ENCODE measurements at places on chromosomes 1 and 21. TPM values are rescaled to one million over a fixed set of nuclear protein-coding genes. Genes with fewer than 3 reads are reported as not detected.
A peak's percentile ranks its signal among the peaks of the same experiment; 100 is the strongest.

- H3K27me3 ChIP-seq: no peaks in the 10 kb centered on the region
- no peak overlapping the region for H3K27ac ChIP-seq
- DNase-seq: no peak
- no peak overlapping the region for H3K4me3 ChIP-seq
- H3K36me3 ChIP-seq: no peaks in the 10 kb centered on the region
These were observed 12.5 kb upstream of the OLFML2B start for GRCh38 chr1:162036163-162036562.

- no peaks in the 10 kb centered on the region for H3K27me3 ChIP-seq
- H3K4me1 ChIP-seq: no peaks in the 10 kb centered on the region
- DNase-seq: peak; percentile 72
- H3K27ac ChIP-seq: no peak overlapping the region
- no peaks in the 10 kb centered on the region for H3K36me3 ChIP-seq
- H3K4me3 ChIP-seq: no peak overlapping the region
These were observed 635.9 kb downstream of the MATN1 start for GRCh38 chr1:30087465-30087864.

DNA sequence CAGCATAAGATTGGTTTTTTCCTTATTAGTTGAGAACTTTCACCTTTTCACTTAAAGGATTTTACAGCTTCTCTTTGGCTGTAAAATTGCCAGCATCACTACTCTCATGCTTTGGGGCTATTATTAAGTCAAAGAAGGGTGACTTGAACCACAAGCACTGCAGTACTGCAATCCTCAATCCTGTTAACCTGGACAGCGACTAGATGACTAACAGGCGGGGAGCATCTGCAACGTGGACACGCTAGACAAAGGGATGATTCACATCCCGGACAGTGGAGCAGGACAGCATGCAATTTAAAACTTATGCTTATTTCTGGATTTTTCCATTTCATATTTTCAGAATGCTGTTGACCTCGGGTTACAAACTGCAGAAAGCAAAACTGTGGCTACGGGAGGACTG, 8.1 kb downstream of the ARV1 start:
- 0 out of 2 replicates have a peak, but pooled peaks cover 13% of the 10 kb centered on the region for H3K4me1 ChIP-seq
- DNase-seq: no peak
- no peak overlapping the region for H3K4me3 ChIP-seq
- H3K27me3 ChIP-seq: peaks cover 69% of the 10 kb centered on the region
- no peak overlapping the region for H3K27ac ChIP-seq
- H3K36me3 ChIP-seq: no peaks in the 10 kb centered on the region

DNA sequence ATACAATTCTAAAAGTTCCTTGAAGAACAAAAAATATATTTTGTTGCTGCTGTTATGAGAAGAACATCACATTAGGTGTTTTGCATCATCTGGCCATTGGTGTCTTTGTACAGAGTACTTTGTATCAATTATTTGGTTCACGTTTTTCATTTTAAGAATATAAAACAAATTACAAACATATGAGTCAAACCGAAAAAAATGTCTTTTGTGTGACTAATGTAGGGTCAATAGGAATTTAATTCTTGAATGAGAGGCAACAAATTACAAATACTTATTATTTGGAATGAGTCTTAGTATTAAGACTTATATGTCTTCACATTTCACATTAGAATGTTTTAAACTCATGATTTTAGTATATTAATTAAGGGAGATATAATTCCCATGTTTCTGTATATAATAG, 54.8 kb downstream of the NR5A2 start:
- H3K4me1 ChIP-seq: peaks cover 18% of the 10 kb centered on the region
- no peaks in the 10 kb centered on the region for H3K36me3 ChIP-seq

GRCh38 chr1:112320058-112320457, 76.0 kb upstream of the CTTNBP2NL start:
- H3K4me3 ChIP-seq: no peak overlapping the region
- no peak overlapping the region for H3K27ac ChIP-seq
- H3K36me3 ChIP-seq: no peaks in the 10 kb centered on the region
- no peaks in the 10 kb centered on the region for H3K27me3 ChIP-seq

- H3K27me3 ChIP-seq: no peaks in the 10 kb centered on the region
- H3K4me3 ChIP-seq: no peak overlapping the region
- H3K4me1 ChIP-seq: no peaks in the 10 kb centered on the region
- no peak overlapping the region for H3K27ac ChIP-seq
These were observed 523.3 kb upstream of the RGS18 start for GRCh38 chr1:191634801-191635508.

DNA sequence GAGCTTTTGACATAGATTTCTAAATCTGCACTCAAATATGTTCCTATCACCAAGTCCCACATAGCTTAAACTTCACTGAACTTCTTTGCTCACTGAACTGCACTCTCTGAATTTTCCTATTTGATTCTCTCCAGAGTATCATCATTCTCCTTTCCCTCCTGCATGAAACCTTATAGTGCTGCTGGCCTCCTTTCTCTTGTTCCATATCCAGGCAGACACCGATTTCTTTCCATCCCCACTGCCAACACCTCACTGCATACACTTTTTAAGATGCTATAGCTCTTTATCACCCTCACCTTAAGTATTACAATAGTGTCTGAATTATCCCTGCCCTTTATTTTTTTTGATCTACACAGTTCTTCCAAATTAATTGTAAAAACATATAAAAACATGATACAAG, 3.1 kb upstream of the TRIM45 start:
- H3K36me3 ChIP-seq: no peaks in the 10 kb centered on the region
- DNase-seq: no peak
- no peaks in the 10 kb centered on the region for H3K27me3 ChIP-seq

GRCh38 chr1:118186026-118186425, 998 bp upstream of the SPAG17 start:
- no peaks in the 10 kb centered on the region for H3K36me3 ChIP-seq
- H3K4me1 ChIP-seq: peaks cover 24% of the 10 kb centered on the region
- H3K27ac ChIP-seq: no peak overlapping the region
- H3K4me3 ChIP-seq: 0 out of 2 replicates have a peak overlapping the region, but pooled peaks have one; percentile 65

DNA sequence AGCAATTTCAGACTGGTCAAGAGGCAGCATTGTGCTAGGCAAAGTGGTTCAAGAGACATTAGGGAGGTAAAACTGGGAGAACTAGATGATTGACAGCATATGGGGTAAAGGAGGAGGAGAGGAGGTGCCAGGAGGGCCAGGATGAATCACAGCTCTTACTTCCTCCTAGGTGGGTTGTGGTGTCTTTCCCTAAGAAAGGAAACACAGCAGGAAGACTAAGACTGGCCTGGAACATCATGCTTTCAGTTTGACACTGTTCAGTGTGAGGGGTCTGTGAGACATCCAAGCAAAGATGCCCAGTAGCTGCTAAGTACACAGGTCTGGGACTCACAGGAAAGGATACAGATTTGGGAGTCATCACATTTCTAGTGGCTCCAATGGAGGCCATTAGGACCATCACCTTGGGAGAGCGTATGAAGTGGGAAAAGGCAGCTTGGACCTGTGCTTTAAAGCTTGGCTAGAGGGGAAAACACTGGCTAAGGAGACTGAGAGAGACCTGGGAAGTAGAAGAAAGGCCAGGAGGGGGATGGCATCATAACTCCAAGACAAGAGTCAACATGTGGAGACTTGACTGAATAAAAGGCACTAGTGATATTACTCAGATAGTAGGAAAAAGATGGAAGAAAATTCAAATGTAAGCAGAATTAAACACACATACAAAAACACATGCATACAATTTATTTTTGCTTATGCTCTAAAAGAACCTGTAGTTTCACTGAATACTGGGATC, 17.3 kb downstream of the CD58 start:
- H3K36me3 ChIP-seq: no peaks in the 10 kb centered on the region
- H3K4me3 ChIP-seq: no peak overlapping the region
- no peaks in the 10 kb centered on the region for H3K4me1 ChIP-seq

DNA sequence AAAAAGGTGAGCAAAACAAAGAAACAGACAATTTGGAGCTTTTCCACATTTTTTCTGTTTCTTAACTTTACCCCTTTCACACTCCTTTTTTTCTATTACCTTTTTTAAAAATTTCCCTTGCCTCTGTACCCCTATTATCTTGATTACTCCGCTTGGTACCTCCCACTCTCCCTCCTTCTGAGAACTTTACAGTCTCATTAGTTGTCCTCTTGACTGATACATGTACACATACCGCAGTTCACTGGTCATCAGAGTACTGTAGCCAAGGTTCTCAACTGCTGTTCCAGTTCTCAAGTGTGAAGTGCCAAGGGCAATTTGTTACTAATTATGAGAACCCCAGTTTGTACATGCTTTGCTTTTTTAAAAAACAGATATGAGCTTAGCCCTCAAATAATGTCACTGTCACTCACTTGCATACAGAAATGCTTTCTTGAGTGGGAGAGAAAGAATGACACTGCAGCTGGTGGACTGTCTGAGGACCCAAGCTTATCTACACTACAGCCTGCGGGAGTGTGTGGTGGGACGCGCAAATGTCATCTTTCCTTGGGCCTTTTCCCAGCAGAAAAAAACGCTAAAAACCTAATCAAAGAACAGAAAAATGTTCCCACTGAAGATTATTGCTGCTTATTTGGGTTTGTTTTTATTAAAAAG, 160.8 kb downstream of the DISP1 start:
- H3K36me3 ChIP-seq: no peaks in the 10 kb centered on the region
- no peaks in the 10 kb centered on the region for H3K4me1 ChIP-seq

- no peaks in the 10 kb centered on the region for H3K27me3 ChIP-seq
- H3K36me3 ChIP-seq: no peaks in the 10 kb centered on the region
- H3K27ac ChIP-seq: no peak overlapping the region
- no peaks in the 10 kb centered on the region for H3K4me1 ChIP-seq
- H3K4me3 ChIP-seq: no peak overlapping the region
- DNase-seq: no peak
These were observed 53.5 kb upstream of the DUSP10 start for GRCh38 chr1:221795380-221795779.

DNA sequence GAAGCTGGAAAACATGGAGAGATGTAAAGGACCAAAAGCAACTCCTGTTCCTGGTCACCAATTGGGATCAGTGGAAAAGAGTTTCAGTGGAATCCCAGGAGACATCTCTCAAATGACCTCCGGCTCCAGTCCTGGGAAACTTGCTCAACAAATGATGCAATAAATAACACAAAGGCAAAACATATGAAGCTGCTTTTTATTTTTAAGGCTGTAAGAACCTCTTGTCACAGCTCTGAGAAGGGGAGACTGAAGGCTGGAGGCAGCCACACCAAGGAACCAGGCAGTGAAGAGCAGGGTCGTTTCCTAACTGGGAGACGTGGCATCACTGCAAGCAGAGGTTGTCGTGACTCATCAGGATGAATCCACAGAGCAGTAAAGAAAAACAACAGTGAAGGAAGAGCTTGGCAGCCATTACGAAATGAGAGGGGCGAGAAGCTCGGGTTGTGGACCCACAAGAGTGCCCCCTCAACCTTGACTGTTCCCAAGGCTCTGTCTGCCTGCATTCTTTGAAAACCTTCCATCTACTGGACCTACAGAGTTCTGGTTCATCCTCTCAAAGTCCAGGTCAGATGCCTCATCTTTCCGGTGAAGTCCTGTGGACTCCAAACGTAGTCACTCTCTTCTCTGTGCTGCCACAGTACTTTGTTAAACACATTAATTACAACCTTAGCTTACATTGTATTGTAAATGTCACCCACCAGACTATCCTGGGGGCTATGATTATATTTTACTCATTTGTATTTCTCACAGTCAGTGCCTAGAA, 32.1 kb downstream of the JAK1 start:
- H3K4me3 ChIP-seq: no peak overlapping the region
- no peak for DNase-seq
- H3K4me1 ChIP-seq: 0 out of 2 replicates have a peak, but pooled peaks cover 5% of the 10 kb centered on the region
- H3K27me3 ChIP-seq: no peaks in the 10 kb centered on the region
- H3K27ac ChIP-seq: 0 out of 2 replicates have a peak overlapping the region, but pooled peaks have one; percentile 19
- no peaks in the 10 kb centered on the region for H3K36me3 ChIP-seq

DNA sequence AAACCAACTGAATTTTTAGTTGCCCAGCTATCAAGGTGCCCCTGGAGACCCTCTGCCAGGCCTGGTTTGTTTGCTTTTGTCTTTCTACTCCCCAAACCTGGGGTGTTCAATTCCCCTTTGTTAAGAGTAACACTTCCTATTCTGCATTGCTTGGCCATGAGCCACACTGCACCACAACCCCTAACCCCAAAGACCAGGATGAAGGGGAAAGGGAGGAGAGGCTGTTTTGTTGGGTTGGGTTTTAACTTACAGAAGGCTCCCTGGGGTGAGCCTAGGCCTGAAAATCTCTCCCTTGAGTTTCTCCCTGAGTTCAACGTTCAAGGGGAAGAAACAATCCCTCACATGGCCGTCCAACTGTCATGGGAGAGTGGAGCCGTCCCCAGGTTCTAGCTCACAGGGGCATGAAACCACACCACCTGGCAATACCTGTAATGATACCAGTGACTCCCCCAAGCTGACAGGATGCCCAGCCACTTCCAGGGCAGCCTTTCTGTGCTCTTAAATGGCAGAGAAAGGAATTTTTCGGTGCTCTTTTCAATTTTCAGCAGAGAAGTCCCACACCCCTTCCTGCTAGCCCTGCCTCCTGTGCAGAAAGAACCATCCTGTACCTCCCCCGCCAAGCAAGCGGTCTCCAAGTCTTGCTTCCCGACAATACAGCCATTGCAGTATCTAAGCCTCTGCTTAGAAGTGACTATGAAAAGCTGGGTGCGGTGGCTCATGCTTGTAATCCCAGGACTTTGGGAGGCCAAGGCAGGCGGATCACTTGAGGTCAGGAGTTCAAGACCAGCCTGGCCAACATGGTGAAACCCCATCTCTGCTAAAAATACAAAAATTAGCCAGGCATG, 14.9 kb downstream of the SLC45A3 start:
- DNase-seq: no peak
- H3K4me1 ChIP-seq: peaks cover 25% of the 10 kb centered on the region
- no peak overlapping the region for H3K4me3 ChIP-seq
- no peak overlapping the region for H3K27ac ChIP-seq
- no peaks in the 10 kb centered on the region for H3K36me3 ChIP-seq
- no peaks in the 10 kb centered on the region for H3K27me3 ChIP-seq

DNA sequence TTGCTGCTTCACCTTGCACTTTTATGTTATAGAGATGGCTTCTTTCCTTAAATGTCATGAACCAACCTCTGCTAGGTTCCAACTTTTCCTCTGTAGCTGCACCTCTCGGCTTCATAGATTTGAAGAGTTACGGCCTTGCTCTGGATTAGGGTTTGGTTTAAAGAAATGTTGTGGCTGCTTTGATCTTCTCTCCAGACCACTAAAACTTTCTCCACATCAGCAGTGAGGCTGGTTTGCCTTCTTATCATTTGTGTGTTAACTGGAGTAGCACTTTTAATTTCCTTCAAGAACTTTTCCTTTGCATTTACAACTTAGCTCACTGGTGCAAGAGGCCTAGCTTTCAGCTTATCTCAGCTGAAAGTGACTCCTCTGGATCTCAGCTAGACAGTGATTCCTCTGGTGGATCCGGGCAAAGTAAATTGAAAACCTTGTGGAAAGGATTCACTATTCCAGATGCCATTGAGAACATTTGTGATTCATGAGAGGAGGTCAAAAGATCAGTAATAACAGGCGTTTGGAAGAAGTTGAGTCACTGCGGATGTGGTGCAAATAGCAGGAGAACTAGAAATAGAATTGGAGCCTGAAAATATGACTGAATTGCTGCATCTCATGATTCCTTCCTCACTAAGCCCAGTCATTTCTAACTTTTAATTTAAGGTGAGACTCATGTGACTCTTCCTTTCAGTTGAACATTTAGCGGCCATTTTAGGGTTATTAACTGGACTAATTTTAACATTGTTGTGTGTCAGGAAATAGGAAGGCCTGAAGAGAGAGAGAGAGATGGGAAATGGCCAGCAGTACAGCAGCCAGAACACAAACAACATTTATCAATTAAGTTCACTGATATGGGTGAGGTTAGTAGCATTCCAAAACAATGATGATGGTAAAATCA, 16.2 kb upstream of the RGS1 start:
- no peak overlapping the region for H3K27ac ChIP-seq
- H3K4me3 ChIP-seq: no peak overlapping the region
- no peak for DNase-seq
- no peaks in the 10 kb centered on the region for H3K27me3 ChIP-seq
- no peaks in the 10 kb centered on the region for H3K4me1 ChIP-seq
- H3K36me3 ChIP-seq: no peaks in the 10 kb centered on the region

The LY9 gene
- not detected for total RNA-seq

The KLHL17 gene
- total RNA-seq: 27.8 TPM

The PPIAL4G gene
- not detected for total RNA-seq

The GNG4 gene
- 53.5 TPM for total RNA-seq

The SASS6 gene
- 17.0 TPM for total RNA-seq

The CCDC27 gene
- 0.45 TPM for total RNA-seq

The PDE9A gene
- 26.5 TPM for total RNA-seq

All from GM23338 (cell line).